ENCODE measurements at places on chromosomes 12 and 14. TPM values are rescaled to one million over a fixed set of nuclear protein-coding genes. Genes with fewer than 3 reads are reported as not detected.

DNA sequence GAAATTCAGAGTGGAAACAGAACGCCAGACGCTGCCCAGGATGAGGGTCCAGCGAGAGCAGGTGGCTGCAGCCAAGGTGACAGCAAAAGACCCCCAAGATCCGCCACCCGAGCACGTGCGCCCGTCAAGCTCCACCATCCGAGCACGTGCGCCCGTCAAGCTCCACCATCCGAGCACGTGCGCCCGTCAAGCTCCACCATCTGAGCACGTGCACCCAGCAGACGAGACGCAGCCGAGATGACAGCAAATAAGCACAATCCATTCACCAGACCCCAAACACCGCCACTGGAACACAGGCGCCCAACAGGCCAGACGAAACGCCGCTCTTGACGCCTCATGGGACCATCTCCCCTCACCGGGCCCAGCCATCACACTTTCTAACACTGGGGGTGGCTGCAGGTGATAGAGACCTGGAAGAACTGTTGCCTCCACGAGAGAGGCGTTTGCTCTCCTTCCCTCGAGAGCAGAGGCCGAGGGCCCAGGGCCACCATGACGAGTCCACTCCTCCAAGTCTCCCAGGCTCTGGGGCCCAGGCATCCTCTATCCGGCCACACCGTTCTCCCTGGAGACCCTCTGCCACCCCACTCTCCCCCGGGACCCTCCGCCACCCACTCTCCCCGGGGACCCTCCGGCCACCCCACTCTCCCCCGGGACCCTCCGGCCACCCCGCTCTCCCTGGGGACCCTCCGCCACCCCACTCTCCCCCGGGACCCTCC, 62.1 kb upstream of the GALNT9 start:
- no peak for DNase-seq

- no peak for DNase-seq
Measured at GRCh38 chr14:38989922-38990546, 113.0 kb downstream of the SEC23A start.

GRCh38 chr12:85466890-85467289, 186.9 kb downstream of the ALX1 start:
- no peak for DNase-seq

GRCh38 chr12:80778005-80778541, 61.4 kb downstream of the MYF5 start:
- peak; percentile 39 for DNase-seq

GRCh38 chr12:29164477-29165393, 15.7 kb downstream of the FAR2 start:
- no peak for DNase-seq

- DNase-seq, result no peak
Measured at GRCh38 chr12:123801573-123802178, 39.6 kb downstream of the DNAH10 start.

GRCh38 chr14:103112400-103113243, 10.6 kb upstream of the TNFAIP2 start:
- DNase-seq, result no peak

- DNase-seq, result no peak
Measured at GRCh38 chr14:64572386-64573104, 22.8 kb downstream of the PPP1R36 start.

GRCh38 chr14:86683561-86683960, 1153.6 kb downstream of the FLRT2 start:
- DNase-seq, result no peak

DNA sequence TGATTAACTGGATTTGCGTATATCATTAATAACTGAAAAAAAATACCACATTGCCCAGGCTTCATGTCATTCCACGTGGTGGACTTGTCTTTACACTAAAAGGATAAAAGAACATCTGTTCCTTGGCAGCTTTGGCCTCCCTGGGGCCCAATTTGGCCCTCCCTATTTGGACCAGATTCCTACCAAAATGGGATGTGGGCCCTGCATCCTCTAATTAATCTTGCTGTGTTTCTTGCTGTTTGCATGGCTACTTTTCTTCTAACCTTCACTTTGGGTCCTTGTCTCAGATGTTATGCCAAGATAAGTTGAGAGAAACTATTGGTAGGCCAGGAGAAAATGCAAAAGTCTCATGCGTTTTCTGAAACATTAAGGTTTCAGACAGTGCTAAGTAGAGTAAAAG, 57.5 kb downstream of the PTHLH start:
- DNase-seq, result no peak

DNA sequence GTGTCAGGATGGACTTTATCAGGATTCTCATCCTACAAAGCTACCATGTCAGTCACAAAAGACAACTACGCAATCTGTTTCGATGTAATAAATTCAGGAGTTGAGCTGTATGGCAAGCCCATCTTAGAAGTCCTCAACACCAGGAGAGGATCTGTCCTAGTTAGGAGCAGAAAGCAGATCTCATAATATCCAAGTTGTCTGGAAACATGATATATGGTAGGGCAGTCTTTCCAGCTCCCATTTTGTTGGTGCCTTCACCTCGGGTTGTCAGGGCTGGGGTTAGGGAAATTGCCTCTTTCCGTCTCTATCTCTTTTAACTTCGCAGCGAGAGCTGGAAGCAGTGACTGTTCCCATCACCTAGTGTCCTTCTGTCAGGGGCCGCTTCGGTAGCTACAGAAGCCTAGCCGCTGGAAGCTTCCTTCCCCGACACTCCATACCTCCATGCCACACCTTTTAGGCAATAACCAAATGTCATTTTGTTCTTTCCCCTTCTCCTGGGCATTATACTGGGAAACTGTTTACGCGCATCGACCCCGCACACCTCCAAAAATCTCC, 1.4 kb downstream of the NIN start:
- no peak for DNase-seq

DNA sequence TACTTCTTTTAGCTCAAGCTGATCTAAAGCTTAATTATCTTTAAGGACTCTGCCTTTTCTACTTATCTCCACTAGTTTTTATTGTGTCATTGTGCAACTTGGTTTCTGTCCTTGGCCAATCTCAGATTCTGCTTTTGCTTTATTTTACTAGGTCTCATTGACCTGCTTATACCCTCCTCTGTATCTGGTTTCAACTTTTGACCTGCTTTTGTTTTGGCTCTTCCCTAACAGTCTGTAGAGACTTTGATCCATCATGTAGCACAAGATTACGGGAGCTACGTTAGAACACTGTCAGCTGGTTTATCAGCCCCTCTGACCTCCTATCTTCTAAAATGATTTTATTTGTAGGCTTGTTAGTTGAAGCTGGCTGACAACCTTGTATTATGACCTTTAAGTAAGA, 43.6 kb downstream of the ZCRB1 start:
- DNase-seq, result no peak

DNA sequence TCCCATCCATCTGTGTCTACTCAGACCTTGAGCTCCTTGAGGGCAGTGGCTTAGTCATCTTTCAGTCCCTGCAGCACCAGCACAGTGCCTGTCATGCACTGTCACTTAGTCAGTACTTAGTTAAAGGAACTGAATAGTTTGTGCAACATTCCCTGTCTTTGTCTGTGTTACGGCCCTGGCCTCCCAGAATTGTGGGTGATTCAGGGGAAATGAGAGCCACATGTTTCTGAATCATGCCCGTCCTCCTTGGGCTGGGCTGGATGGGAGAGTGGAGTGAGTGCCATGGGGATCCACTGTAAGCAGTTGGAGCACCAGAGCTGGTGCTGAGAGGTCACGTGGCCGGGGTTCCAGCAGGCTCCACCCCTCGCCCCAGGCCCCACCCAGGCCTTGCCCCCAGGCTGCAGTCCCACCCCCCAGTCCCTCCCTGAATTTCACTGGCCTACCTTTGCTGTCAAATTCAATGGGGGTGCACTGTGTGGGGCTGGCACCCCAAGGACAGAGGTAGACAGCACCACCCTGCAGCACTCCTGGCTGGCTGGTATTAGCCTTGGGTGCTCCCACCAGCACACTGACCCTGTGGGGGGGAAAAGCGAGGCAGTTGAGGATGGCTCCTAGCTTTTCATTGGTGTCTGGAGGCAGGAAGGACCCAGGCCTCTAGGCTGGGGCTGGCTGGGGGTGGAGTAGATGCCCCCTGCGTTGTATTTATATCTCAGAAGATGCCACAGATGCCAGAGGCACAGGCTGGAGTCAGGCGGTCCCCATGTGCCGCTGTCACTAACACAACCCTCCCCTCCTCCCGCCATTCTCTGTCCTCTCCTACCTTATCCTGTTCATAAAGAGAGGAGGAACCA, 7.5 kb downstream of the ITGA5 start:
- DNase-seq, result peak; percentile 41

The RHOJ gene
- 19.8 TPM for total RNA-seq

The CHURC1 gene
- total RNA-seq, result 104 TPM

The SERPINA12 gene
- not detected for total RNA-seq

The TMEM63C gene
- total RNA-seq, result 20.1 TPM

The ALKBH2 gene
- 11.1 TPM for total RNA-seq

The IFNG-AS1 gene
- total RNA-seq, result 0.68 TPM

The HOXC11 gene
- total RNA-seq, result not detected

The NRXN3 gene
- total RNA-seq, result 4.8 TPM
